T-cell (primary cell): ENCODE measurements at places on chromosomes 1 and 21.

DNA sequence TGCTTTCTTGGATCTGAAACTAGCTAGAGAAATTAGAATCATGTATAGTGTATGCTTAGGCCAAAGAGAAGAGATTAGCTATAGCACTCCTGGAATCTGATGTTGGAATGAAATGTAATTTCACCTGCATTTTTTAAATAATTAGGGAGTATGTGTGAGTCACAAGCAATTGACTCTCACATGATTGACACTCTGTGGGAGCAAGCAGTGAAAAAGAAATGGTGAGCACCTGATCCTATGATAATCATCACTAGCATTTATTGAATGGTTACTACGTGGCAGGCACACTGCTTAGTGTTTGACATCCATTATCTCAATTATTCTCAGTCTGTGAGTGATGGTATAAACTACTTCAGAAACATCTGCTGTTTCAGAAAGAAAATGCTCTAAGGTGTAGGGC is 176.6 kb downstream of the NRIP1 start:
- DNase-seq: no peak

GRCh38 chr1:102772831-102773230 is 335.5 kb downstream of the COL11A1 start:
- DNase-seq: no peak

DNA sequence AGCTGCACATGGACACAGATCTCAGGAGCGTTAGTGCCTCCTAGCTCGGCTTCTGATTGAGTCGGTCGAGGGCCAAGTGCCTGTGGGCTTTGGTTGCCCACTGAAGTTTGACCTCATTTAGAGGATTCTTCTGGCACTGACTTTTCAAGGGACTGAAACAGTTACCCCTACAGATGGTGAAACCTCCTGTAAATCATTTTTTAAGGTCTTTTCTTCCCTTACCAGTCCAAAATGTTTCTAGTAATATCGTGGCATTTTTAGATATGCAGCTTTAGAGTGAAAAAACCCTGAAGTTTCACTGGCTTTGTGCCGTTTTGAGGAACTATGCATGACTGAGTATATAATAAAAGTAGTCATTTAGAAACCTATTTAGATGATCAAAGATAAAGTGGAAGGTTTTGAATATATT is 34.7 kb upstream of the L1TD1 start:
- no peak for DNase-seq

DNA sequence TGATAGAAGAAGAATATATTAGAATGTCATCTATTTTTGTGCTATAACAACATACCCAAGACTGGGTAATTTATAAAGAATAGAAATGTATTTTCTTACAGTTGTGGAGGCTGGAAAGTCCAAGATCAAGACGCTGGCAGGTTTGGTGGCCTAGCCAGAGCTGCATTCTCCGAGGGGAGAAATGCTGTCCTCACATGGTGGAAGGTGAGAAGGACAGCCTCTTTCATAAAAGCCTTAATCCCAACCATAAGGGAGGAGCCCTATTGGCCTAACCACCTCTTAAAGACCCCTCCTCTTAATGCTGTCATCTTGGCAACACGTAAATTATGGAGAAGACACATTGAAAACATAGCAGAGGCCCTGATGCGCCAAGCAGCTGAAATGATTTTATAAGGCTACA is 60.1 kb upstream of the KAZN start:
- DNase-seq: no peak

DNA sequence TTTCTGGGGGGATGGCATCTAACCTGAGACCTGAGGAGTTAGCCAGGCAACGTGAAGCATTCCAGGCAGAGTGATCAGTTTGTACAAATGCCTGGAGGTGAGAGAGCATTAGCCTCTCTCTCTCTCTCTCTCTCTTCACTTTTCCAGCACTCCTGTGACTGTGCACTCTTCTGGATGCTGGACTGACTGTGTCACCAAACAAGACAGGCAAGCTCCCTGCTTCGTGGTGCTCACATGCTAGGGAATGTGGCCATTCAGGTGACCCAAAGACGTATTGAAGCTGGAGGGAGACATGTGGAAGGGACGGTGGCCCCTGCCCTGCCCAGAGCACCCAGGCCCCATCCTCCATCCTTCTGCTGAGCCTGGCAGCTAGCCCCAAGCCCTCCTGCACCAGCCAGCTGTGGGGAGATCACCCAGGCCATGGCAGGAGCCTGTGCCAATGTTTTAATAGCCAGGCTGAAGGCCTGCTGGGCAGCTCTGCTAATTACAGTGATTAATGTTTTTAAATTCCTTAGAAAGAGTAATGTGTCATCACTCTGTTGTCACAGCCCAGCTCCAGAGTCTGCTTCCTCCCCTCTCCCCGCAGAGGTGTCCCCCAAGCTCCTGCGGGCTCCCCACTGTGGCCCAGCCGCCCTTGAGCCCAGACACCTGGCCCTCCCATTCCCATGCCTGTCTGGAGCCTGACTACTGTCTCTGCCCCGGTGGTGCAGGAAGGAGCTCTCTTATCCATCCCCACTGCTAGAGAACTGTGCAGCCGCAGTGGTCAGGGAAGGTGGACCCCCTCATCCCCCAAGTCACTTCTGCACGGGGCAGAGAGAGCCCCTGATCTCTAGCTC is 48.9 kb downstream of the UBIAD1 start:
- DNase-seq: no peak

- no peak for DNase-seq
These were observed 572 bp downstream of the ATP1B1 start for GRCh38 chr1:169106921-169107602.
